ENCODE measurements at places on chromosomes 16 and 17.

- DNase-seq, result no peak
Measured at GRCh38 chr17:319266-319665, 33.3 kb downstream of the RPH3AL start.

GRCh38 chr17:81022344-81022676 lies 12.6 kb upstream of the BAIAP2 start:
- DNase-seq, result no peak

DNA sequence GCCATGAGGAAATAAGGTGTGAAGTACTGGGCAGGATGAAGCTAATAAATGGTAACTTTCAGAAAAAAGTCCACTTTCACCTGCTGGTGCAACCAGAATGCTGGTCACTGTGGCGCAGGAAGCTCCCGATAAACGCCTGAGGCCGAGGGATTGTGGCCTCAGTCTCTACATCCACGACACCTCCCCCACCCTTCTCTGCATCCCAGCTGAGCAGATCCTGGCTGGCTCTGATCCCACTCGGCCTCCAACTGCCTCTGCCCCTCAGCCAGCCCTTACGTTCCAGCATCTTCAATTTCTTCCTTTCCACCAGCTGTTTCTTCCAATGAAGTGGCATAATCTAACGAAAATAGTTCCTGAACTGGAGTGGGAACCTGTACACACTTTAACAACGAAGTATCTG lies 49.5 kb downstream of the COX4I1 start:
- no peak for DNase-seq

GRCh38 chr17:64327201-64327930 lies 63.3 kb downstream of the PECAM1 start:
- DNase-seq, result no peak

DNA sequence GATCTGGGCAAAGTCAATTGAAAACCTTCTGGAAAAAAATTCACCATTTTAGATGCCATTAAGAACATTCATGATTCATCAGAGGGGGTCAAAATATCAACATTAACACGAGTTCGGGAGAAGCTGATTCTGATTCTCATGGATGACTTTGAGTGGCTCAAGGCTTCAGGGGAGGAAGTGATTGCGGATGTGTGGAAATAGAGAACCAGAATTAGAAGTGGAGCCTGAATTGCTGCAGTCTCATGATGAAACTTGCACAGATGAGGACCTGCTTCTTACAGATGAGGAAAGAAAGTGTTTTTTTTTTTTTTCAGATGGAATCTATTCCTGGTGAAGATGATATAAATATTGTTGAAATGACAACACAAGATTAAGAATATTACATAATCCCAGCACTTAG lies 12.9 kb downstream of the ITGAX start:
- no peak for DNase-seq

- no peak for DNase-seq
Measured at GRCh38 chr16:79870016-79870886, 269.7 kb upstream of the MAF start.
